ENCODE measurements at places on chromosomes 11 and 22. TPM values are rescaled to one million over a fixed set of nuclear protein-coding genes. Genes with fewer than 3 reads are reported as not detected.

Gene HTR3B
- total RNA-seq, result 0.16 TPM

Gene OR9G1
- total RNA-seq, result not detected

Gene ALKBH8
- total RNA-seq, result 9.4 TPM

Gene TRIM64C
- not detected for total RNA-seq

Gene CRYAB
- 1,312 TPM for total RNA-seq

Gene WNT7B
- total RNA-seq, result 1.6 TPM

Gene PRRG4
- total RNA-seq, result 18.4 TPM

Gene TRIM51
- not detected for total RNA-seq

Gene LMNTD2
- 8.0 TPM for total RNA-seq

Gene SYT9
- total RNA-seq, result 1.5 TPM

Gene ANO5
- 4.2 TPM for total RNA-seq

Gene FBXO7
- total RNA-seq, result 91.0 TPM

Gene HBE1
- total RNA-seq, result not detected

Gene OR4A16
- not detected for total RNA-seq

Gene UCP2
- 104 TPM for total RNA-seq

Gene MLC1
- 0.28 TPM for total RNA-seq

Gene GRIA4
- not detected for total RNA-seq

Gene SPTBN2
- total RNA-seq, result 64.9 TPM

Gene E2F8
- 0.66 TPM for total RNA-seq

Gene MPST
- 44.4 TPM for total RNA-seq

Gene SCUBE2
- 3.5 TPM for total RNA-seq

Gene CNGA4
- total RNA-seq, result 0.22 TPM

Gene CATSPER1
- 0.76 TPM for total RNA-seq

Gene CCDC83
- not detected for total RNA-seq

Gene H19
- 53.8 TPM for total RNA-seq

Gene VWCE
- total RNA-seq, result 1.2 TPM

Gene OR51I1
- 0.35 TPM for total RNA-seq

Gene MPZL2
- total RNA-seq, result 111 TPM

Gene HBB
- 59.9 TPM for total RNA-seq

Gene ASRGL1
- total RNA-seq, result 62.2 TPM

Gene OSM
- total RNA-seq, result 1.2 TPM

Gene MGAT3
- 5.4 TPM for total RNA-seq

Gene LUZP2
- 0.19 TPM for total RNA-seq

Gene IFITM10
- 6.4 TPM for total RNA-seq

Gene DNHD1
- total RNA-seq, result 10.1 TPM

Gene OR51E2
- total RNA-seq, result 1.2 TPM

Gene RTN3
- total RNA-seq, result 93.1 TPM

Gene INS
- not detected for total RNA-seq

Gene SAA2
- 82.0 TPM for total RNA-seq
